Erythroblast (primary cell): ENCODE measurements at places on chromosomes 1 and 21.

DNA sequence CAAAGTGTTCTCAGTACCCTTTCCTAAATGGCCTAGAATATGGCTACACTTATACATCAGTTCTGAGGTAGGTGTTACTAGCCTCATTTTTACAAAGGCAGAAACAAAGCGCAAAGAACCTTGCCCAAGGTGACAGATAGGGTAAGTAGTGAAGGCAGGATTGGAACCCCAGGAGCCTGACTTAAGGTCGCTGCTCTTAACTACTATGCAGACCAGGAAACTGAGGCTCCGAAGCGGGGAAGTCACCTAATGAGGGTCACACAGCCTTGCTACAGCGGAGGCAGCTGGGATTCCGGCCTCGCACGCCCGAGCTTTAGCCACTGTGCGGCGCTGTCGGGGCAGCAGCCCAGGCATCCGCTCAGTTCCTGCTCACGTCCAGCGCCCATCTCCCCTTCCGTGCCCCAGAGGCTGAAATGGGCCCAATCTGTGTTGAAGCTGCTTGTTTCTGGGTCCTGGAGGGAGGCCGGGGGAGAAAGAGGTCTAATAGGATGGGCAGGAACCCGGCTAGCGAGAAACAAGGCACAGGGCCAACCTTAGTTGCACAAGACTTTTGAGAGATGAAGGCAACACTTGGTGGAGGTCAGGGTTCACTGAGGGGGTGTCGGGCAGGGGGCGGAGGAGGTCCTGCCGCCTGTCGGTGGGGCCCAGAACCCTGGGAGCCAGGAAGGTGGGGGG, 1.4 kb upstream of the FOXD2 start:
- peak; percentile 73 for DNase-seq

DNA sequence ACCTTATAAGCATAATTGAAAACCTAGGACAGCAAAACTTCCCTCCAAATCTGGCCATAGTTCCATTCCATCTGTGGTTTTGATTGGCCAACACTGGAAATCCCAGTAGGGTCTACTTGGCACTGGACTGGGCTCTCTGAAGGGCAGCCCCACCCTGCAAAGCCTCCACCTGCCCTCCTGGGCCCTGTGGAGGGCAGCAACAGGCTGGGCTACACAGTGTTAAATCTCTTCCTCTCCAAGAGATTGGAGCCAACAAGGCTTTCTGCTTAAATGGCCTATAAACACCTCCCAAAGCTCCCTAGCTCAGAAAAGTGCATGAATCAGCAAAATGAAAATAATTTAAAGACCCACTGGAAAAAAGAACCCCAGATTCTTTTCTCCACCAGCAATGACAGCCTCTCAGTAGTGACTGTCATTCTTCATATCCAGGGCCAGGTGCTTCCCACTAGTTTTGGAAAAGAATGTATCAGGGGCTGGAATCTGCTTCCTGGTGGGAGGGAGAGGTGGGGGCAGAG, 58.5 kb downstream of the BEND5 start:
- DNase-seq: no peak

- DNase-seq: no peak
Measured at GRCh38 chr1:212667223-212668139, 32.2 kb downstream of the BATF3 start.

GRCh38 chr1:22118291-22118992, 24.5 kb downstream of the WNT4 start:
- no peak for DNase-seq

DNA sequence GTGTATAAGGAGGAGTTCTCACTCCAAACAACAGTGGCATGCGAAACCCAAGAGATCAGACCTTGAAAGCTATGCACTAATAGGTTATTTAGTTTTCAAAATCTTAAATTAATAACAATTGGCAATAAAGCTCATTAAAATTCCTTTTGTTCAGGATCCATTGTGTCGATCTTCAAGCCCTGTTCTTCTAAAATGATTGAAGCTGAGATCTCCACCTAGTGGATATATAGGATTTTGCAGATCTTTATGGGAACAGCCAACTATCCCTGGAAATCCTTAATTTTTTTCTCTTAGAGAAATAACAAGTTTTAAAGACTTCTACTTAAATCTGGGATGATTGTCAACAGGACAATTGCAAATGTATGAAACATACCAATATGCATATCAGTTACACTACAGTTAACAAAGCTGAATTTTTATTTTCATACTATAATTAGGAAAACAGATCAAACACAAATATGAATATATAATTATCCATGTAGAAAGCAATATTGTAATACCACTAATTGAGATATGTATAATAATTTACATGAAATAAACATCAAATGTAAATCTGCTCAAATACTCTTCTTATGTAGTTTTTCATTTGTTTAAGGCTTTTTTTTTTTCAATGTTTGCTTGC, 43.3 kb downstream of the LRRC53 start:
- DNase-seq: peak; percentile 8

GRCh38 chr1:219907772-219908070, 20.6 kb downstream of the SLC30A10 start:
- no peak for DNase-seq

DNA sequence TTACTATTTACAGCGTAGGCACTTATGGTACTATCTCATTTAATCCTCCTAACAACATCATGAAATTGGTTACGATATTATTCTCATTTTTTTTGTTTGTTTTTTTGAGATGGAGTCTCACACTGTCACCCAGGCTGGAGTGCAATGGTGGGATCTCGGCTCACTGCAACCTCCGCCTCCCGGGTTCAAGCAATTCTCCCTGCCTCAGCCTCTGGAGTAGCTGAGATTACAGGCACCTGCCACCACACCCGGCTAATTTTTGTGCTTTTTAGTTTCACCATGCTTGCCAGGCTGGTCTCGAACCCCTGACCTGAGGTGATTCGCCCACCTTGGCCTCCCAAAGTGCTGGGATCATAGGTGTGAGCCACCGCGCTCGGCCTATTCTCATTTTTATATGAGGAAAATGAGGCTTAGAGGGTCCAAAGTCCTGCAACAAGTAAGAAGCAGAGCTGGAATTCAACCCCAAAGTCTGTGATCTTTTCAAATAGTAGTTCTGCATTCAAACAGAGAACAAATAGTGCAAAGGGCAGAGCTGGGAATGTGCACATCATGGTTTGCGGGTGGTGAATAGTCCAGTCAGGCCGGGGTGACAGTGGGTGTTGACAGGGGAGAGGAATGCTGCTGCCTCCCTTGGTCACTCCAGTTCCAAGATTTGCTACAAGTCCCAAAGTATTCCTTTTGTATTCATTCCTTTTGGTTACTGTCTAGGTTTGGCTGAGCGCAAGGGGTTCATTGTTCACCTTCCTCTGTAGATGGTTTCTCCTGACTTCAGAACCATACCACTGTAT, 4.6 kb downstream of the PRUNE1 start:
- no peak for DNase-seq

- DNase-seq: no peak
Measured at GRCh38 chr1:12608311-12608957, 9.6 kb downstream of the DHRS3 start.

DNA sequence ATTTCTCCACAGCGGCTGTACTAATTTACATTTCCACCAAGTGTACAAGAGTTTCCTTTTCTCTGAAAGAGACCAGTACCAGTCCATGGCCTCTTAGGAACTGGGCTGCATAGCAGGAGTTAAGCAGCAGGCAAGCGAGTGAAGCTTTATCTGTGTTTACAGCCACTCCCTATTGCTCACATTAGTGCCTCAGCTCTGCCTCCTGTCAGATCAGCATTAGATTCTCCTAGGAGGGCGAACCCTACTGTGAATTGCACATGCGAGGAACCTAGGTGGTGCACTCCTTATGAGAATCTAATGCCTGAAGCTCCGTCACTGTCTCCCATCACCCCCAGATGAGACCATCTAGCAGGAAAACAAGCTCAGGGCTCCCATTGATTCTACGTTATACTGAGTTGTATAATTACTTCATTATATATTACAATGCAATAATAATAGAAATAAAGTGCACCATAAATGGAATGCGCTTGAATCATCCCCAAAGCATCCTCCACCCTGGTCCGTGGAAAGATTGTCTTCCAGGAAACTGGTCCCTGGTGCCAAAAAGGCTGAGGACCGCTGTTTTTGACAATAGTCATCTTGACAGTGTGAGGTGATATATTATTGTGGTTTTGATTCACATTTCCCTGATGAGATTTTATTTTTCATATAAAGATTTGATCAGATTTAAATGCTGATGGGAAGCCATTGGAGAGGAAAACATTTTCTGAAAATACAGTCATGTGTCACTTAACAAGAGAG, 45.5 kb upstream of the MRPS6 start:
- no peak for DNase-seq

GRCh38 chr1:152516082-152516481, 1.8 kb downstream of the CRCT1 start:
- no peak for DNase-seq

GRCh38 chr21:17519208-17519738, 6.4 kb downstream of the CXADR start:
- DNase-seq: no peak

- no peak for DNase-seq
Measured at GRCh38 chr1:156579472-156579871, at the start of gene TTC24. Gene TTC24 (plus strand): TSS chr1:156579723. CDS start chr1:156581365, 1,642 bp downstream.

- DNase-seq: no peak
Measured at GRCh38 chr1:182309631-182310351, 81.8 kb downstream of the GLUL start.

DNA sequence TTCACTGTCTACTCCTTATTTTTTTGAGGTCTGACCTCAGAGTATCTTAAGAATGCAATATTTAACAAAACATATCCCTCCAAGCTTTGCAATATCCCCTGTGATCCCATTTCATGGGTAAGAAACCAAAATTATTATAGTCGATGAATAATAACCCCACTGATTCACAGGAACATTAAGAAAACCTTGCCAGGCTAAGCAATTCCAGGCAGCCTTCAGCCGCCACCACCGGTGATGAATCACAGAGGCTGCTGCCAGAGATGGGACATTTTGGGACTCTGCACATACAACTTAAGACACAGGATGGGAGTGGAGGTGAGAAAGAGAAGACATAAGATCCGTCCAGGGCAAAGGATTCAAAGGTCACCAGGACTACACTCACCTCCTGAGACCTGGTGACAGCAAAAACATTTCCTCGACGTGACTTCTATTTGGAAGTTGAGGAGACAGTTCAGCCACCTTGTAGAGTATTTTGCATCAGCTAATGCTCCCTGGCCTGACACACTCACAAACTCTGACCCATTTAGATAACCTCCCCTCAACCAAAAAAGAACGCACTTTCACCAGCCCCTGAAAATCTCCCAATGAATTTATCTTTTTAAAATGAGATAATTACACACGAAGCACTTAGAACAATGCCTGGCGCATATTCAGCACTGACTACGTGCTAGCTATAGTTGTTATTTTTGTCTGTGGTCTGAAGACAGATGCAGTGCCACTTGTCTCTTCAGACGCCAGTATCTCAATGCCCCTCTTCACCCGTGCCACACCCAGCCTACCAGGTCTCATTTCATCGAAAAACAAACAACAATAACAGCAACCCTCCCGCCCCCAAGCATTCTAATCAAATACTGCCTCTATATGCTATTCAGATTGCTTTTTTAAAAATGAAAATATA, 17.8 kb upstream of the OVAAL start:
- DNase-seq: no peak

GRCh38 chr1:157110003-157110402, 10.4 kb upstream of the ETV3L start:
- no peak for DNase-seq

- no peak for DNase-seq
Measured at GRCh38 chr1:27127419-27127818, 27.5 kb downstream of the SLC9A1 start.

DNA sequence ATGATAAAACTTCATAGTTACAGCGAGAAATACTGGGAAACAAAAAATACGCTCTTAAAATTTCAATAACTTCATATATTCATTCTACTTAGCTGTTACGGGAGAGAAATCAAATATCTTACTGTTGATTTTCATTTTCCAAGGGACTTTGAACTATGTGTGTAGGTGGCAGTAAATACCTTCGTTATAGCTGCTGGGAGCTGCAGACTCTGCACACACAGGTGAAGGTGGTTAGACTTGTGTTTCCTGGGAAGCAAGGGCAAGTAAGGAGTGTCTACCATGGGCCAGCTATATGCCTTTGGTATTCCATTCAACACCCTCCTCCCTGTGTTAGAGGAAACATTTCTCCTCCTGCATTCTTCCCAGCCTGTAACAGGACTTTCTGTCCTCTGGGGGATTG, 51.4 kb upstream of the DIRAS3 start:
- DNase-seq: no peak
